Sigmoid colon (tissue), 7 donors: ENCODE measurements at places on chromosomes 13 and 19.

DNA sequence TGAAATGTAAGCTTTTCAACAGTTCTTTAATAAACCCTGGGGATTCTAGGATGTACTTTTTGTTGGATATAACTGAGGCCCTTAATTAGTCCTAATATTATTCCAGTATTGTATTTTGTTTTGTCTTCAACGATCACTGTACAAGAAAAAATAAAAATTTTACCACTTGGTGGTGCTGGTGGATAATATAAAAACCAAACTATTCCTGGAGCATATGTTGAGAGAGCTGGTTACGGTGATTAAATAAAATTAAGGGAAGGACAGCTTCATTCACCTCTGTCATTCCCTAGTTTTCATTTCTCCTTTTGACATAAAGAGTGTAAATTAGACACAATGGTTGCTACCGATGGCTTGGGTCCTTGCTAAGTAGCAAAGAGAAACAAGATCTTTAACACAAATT is 598.6 kb upstream of the PCDH20 start:
- DNase-seq: no peak

- DNase-seq: no peak
Measured at GRCh38 chr13:30892966-30893365, 13.1 kb upstream of the MEDAG start.

DNA sequence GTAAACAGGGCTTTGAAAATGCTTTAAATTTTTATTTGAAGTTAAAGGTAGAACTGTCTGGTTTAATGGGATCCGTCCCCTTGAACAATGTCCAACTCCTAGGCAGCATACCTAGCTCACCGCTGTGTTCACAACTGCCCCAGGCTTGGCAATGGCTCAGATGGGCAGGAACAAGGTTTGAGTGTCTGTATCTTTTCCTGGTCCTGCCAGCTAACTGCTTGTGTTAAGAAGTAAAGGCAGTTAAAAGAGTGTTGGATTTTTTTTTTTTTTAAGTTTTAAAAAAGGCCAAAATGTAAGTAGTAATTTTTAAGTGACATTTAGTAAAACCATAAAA is 66.7 kb upstream of the FNDC3A start:
- peak; percentile 88 for DNase-seq

DNA sequence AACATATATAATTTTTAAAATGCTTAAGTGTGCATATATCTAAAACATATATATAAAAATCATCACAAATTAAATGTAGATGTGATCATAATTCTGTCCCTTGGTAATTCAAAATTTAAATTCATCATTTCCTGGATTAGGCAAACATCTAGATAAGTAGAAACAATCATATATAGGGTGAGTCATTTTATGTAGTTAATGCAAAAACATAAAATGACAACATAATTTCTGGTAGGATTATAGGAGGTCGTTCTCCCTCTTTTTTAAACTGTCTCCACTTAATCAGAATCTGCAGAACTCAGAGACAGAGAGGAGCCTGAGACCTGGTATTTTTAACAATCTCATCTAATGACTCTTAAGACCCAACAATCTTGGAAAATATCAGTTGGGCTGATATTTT is 333.4 kb downstream of the KCTD12 start:
- DNase-seq: no peak

DNA sequence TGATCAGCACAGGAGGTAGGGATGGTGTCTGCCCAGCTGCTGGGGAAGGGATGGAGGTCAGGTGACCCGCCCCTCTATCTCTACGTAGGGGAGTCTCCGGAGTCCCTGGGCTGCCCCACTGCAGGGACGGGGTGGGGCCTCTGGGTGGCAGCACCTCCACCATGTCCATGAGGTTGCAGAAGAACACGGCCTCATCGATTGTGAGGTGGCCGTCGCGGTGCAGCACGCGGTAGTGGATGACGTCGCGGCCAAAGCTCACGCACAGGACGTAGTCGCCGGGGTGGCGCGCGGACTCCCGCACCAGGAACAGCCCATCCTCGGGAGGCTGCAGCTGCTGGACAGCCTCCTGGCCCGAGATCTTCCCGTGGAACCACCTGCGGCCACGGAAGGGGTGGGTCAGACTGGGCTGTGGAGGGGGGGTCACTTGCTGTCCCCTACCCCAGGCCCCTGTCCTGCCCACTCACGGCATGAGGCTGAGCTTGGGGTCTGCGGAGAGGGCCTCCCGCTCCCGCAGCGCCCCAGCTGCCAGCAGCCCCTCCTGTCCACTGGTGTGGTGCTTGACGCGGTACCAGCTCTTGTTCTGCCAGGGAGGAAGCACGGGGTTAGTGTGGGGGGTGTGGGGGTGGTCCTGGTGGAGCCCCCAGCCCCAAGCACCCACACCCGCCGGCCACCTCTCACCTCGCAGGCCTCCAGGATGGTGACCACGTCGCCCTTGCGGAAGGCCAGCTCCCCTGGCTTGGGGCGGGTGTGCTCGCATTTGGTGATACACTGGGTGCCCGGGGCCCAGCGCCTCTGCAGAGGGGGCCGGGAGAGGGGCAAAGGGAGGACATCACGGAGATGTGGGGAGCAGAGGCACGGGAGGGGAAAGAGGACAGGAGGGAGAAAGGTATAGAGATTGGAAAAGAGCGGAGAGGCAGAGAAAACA is 2.3 kb downstream of the MATK start:
- DNase-seq: no peak

DNA sequence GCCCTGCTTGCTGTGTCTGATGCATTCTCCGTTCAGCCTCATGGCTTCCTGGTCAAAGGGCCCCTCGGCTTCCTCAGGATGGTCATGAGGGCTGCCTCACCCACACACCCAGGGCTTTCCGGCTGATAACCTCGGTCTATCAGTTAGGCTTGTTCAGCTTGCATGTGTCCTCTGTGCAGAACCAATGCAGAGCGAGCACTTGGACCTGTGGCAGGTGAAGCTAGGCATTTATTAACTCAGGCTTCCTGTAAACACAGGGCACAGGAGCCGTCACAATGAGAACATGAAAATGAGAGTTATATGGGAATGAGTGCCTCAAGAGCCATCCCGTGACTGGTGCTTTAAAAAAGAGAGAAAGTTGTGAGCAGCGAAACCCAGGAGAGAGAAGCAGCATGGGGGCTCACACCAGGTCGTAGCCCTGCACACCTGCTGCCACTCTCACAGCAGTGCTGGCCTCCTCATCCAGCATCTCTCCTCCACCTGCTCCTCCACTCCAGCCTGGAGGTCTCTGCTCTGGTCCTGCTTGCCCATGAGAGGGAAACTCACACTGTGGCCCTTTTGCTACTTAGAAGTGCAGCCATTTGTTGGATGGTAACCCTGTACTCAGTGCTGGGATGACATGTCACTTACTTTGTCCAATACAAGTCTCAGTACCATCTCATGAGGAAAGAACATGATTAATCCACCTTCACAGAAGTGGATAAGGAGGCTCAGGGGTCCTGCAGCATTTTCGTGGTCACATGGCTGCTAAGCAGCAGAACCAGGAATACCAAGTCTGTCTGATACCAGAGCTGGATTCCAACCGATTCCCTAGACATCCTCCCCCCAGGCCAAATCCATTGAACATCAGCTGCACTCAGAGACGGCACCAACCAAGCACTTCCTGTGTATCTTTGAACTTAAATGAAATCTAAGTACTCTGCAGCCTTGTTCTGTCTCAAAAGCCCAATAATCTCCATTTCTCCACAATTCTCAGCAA is 50.5 kb upstream of the IRS2 start:
- DNase-seq: no peak

DNA sequence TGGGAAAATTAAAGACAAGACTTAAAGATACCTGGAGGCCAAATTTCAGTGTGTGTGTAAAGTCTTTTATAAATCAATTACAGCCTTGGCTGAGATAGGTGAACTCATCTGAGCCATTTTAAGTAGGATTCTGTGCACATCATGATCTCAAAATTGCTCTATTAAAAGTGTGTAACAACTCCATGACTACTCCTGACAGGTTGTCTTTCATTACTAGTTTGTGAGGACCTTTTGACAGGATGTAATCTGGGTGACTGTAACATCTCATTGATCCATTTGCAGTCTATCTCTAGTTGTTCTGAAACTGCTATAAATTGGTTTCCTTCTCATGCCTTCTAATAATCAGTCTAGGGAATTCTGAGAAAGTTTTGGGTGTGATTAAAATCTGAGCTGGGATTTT is 753.3 kb downstream of the SLITRK5 start:
- DNase-seq: no peak

DNA sequence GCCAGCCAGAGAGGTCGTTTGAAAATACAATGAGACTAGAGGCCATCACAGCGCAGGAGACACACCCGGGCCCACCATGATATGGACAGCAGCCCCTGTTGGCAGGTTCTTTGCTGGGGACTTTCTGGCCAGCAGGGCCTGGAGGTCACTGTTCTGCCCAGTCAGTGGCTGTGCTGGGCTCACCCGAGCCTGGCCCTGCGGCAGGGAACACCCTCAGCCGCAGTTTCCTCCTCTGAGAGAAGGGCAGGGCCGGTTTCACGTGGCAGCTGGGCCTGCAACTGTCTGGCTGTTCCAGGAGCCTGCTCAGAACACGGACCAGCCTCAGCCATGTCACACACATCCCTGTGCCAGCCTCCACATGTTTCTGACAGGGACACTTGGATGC is 39.4 kb downstream of the ADPRHL1 start:
- peak; percentile 80 for DNase-seq

- no peak for DNase-seq
Measured at GRCh38 chr19:45774765-45775164, 5.7 kb upstream of the SIX5 start.

DNA sequence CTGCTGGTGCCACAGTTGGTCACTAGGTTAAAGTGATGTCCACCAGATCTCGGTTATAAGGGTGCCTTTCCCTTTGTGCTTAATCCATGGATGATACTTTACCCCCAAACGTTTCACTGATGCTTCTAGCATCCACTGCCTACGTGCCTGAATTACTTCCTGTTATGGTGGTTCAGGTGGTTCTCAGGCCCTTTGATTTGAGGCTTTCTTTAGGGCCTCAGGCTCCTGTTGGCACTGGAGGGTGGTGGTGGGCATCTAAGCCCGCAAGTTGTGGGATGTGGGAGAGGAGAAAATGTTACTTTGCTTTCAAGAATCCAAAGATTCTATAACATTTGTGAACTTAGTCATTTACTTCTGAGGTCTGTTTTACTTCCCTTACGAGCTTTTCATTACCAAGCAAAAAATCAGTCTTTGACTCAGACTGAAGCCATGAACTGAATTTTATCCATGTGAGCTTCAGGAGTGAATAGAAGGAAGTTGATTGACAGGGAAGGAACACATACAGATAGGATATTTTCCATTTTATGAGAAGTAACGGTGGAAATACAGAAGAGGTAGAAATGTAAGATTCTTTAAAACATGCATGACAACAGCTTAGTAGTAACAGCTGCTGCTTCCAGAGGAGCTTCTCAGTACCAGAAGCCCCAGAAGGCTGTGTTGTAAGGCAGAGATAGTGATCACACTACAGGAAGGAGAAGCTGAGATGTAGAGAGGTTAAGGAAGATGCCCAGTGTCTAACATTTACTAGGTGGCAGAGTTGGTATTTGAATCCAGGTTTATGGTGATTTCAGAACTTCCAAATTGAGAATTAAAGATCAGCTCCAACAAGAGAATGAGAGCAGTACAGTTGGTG is 65.0 kb downstream of the ARHGEF7 start:
- DNase-seq: no peak

GRCh38 chr13:46606970-46607369 is 54.0 kb downstream of the LRCH1 start:
- DNase-seq: no peak

DNA sequence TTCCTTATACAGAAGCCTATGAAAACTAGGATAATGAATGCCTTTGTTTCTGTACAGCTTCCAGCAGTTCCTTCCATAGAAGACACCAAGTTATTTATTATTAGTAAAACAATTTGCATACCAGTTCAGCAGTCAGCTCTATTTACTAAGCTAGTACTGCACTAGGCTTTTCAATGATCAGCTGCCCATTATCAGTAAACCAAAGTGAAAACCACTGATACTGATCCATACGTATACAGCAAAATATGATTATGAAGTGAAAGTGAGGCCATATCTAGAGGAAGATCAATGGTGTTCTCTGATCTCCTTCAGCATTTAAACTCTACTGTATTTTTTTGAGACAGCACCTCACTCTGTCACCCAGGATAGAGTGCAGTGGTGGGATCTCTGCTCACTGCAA is 3.2 kb downstream of the TPT1 start:
- no peak for DNase-seq

- DNase-seq: no peak
Measured at GRCh38 chr19:15292140-15292539, 40.2 kb downstream of the BRD4 start.

DNA sequence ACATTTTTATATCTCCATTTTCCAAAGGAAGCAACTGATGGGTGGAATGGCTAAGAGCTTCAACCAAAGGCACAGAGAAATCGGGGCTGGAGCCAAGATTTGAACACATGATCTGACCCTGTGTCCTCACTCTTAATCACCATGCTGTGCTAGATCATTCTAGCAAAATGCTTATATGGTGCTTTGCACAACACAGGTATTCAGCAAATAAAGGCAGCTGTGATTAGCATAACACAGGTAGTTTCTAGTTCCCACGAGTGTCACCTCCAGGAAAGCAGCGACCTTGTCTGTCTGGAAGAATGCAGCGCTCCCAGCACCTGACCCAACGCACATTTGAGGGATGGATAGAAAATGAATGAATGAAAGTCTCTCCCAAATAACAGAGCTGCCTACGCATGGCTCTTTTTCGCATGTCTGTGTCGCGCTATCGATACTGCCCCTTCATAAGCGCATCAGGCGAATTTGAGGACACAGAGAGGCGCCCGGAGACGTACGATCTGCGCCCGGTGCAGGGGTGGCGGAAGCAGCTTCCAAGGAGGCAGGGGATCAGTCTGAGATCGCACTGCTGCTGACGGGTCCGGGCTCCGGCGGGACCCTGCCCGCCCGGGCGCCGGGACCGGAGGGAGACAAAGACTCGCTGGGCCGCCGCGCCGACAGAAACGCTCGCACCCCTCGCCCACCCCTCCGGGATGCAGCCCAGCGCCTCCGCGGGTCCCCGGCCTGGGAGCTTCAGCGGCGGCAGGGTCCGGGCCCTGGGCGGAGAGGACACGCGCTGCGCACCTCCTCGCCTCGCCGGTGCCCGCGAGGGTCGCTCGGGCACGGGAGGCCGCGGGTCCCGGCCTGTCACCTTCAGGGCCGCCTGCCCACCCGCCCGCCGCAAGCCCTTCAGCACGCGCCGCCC is 609 bp downstream of the EPS15L1 start:
- DNase-seq: no peak

- DNase-seq: no peak
Measured at GRCh38 chr19:6450166-6450565, 9.4 kb downstream of the SLC25A23 start.
